ENCODE measurements at places on chromosomes 2 and 18.

DNA sequence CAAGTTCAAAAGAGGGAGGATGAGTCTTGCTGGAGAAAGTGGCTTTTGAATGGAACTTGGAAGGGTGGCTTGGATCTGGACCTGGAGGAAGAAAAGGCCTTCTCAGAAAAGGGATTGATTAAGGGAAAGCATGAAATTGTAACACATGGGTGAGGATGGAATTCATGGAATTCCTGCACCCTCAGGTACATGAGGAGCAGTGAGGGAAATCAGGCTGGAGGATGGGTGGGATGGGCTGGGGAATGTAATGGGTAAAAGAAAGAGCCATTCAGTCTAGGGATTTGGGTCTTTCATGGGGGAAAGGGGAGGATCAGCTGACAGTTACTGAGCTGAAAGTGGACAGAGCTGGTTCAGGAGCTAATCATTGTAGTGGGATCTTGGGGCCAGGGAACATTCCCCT lies 51.2 kb upstream of the HAAO start:
- DNase-seq = no peak

GRCh38 chr2:233456111-233456510 lies 101.8 kb downstream of the DGKD start:
- no peak for DNase-seq

- DNase-seq = no peak
Measured at GRCh38 chr2:106161938-106162820, 31.9 kb downstream of the UXS1 start.

GRCh38 chr18:27894746-27895145 lies 282.2 kb downstream of the CDH2 start:
- no peak for DNase-seq

GRCh38 chr2:59025157-59025757 lies 784.1 kb upstream of the FANCL start:
- DNase-seq = no peak

- DNase-seq = no peak
Measured at GRCh38 chr18:36284671-36285295, 12.7 kb upstream of the FHOD3 start.

DNA sequence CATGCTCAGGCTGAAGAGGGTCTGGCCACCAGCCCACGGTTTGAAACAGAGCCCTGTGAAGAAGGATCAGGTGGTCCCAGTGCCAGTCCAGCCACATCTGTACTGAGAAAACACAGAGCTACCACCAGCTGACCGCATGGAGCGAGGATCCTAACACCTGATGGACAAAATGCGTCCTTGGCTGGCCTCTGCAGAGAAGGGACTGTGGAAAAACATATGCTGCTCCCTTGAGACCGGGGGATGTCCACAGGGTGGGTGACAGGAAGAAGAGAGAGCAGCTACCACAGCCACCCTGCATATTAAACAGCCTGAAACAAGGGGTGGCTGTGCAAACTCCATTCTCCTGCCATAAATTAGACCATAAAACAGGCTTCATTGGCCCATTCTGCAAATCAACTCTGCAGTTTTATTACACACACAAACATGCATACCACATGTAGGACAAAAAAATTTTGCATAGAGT lies 137.2 kb downstream of the BCL2 start:
- DNase-seq = no peak

DNA sequence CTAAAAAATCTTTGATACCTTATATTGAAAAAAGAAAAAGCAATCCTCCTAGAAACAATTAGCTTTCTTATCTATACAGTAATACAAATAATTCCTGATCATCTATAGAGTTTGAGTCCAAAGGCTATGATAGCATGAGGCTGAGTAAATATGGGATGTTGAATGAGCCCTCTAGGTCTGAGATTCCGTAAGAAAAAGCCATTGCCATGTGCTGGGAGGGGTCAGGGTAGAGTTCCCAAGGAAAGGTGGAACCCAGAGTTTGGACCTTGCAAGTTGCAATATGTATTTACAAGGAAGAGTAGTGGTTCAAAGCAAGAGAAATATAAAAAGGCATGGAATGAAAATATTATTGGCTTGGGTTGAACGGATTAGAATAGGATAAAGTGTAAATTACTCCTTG lies 178.1 kb downstream of the DCC start:
- no peak for DNase-seq

DNA sequence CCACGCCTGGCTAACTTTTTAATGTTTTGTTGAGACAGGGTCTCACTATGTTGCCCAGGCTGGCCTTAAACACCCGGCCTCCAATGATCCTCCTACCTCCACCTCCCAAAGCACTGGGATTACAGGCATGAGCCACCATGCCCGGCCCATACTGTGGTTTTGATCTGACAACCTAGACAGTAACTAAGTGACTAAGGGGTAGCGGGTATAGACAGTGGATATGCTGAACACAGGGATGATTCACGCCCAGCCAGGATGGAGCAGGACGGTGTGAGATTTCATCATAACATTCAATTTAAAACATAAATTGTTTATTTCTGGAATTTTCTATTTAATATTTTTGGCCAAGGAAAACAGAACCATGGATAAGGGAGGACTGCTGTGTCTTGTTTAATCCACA lies 36.0 kb upstream of the YPEL5 start:
- no peak for DNase-seq

DNA sequence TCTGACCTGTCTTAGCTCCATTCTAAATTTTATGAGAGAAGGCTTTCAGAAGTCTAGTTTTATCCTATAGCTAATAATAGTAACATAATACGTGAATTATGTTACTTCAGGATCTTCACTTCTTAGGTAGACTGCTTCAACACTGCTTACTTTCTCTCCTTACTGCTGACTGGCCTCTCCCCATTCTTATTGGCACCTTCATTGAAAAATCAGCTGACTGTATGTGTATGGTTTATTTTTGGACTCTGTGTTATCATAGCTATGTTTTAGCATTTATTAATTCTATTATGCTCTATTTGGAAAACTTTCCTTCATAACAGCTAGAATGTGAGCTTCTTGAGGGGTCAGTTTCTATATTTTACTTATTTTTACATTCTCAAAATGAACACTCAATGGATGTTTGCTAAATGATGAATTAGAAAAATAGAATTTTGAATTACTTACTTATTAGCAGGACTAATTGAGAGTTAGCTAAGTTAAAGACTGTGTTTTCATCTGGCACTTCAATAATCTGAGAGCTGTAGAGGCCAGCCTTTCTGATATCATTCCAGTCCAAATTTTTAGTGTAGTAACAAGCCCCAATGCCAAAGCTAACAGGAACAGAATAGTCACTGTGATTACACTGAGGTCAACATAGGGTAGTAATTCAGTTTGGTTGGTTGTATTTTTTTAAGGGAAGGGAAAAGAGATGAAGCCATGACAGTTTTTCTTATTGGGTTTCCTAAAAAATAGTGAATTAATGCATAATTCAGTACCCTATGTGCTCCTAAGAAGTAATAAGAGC lies 92.3 kb downstream of the TTC27 start:
- no peak for DNase-seq

GRCh38 chr2:100381240-100381639 lies 36.2 kb downstream of the CHST10 start:
- DNase-seq = peak; percentile 62

DNA sequence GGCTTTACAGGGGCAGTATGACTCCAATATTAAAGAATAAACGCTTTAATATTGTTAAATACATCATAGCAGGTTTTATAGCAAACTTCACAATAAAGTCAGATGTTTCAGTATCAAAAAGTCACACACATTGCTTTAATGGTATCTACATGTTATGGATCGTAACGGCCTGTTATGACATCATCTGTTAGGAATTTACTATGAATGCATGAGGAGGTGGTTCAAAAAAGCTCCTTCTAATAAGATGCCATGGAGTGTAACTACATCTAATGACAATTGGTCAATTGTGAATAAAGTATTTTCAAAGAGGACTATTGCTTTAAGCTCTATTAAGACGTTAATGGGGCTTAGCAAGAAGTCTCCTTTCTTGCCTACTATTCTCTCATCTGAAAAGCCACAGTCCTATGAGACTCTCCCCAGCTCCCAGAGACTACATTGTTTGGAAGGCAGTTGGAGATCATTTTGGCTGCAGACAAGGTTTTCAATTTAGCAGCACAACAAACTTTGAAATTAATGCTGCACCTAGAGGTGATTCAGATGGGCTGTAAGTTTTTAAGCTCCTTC lies 300.7 kb upstream of the MEIS1 start:
- no peak for DNase-seq

DNA sequence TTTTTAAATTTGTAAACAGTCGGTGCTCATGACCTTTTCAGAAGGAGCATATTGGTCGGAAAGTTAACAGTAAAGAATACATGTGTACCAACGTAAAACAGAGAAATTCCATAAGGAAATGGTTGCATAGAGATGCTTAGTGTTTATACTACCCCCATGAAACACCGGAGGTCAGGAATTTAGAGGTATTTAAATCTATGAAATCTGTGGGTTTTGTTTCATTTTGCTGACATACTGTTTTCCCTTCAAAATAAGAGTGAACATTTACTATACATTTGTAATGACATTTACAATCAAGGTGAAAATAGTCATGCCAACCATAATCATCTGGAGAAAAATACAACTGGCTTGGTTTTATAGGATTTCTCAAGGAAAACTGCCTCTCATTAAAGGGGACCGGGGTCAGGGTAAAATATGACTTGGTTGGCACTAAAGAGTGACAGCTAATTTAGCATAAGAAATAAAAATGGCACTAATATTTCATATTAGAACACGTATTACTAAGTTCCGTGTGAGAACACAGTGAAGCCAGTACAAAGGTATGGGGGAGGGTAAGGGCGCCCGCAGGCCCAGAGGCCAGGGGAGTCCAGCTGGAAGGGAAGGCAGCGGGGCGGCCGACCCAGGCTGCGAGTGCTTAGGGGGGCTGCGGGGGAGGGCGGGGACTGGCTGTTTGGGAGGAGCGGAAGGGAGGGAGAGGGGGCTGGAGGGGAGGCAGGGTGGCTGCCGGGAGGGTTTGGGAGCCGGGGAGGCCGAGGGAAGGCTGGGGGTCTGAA lies 1.1 kb upstream of the RNU4ATAC start:
- DNase-seq = no peak

DNA sequence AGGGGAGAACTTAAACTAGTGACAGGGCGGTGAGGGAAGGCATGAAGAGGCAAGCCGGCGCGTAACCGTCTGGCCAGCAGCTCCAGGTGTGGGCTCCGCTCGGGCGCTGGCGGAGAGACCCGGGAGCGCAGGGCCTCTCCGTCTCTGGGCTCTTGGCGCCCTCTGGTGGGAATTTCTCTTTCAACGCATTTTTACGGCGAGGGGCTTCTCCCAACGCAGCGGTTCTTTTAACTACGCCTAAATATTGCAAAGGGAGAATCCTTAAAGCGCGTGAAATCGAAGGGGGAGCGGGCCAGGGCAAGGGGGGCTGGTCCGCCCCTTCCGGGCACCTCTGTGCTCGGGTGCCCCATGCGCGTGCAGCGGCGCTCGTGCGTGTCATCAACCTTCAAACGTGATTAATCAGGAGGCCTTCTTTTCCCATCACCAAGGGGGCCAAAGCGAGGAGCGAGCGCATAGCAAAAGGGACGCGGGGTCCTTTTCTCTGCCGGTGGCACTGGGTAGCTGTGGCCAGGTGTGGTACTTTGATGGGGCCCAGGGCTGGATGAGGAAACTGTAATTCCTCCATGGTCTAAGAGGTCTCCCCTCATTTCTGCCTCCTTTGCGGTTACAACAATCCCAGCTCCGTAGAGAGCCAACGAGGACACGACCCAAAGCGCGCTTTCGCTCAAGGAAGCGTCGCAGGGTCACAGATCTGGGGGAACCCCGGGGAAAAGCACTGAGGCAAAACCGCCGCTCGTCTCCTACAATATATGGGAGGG lies 762 bp upstream of the GAD1 start:
- no peak for DNase-seq
